ENCODE measurements at places on chromosomes 1 and 21.

DNA sequence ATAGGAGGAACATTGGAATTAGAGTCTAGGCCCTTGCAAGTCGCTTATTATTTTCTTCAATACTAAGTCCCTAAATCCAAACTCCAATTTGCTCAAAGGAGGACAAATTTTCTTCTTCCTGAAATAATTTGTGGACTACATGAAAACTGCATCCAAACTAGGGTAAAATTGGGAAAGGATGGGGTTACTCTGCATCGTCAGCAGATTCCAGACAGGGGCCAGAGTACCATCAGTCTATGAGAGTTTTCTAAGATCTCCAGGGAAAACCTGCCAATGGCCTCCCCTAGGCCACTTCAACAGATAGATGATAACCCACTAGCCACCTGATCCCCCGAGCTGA is 508 bp downstream of the HEYL start:
- DNase-seq = no peak

- no peak for DNase-seq
Measured at GRCh38 chr1:237677979-237678378, 212.7 kb downstream of the ZP4 start.

DNA sequence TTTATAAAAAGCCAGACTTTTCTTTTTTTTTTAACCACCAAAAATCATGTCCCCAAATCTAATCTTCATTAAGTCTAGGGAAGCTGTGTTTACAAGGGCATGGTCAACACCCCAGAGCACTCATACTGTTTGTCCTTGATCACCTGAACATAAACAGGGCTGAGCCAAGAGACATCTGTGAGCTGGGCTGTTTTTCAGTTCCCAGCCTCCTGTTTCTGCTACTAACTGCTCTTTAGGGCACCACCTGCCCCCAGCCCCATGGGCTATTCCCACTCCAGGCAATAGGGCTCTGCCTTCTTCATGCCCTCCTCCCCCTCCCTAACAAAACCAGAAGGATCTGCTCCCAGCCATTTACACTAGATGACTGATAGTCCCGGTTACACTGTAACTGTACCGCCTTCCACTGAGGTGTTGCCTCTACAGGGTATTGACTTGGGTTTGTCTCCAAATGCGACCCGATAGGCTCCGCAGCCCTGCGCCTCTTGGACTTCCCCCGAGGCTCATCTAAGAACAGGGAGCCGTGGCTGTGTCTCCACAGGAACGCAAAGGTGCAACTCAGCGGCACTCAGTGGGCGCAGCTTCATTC is 11.7 kb upstream of the SLC26A9 start:
- no peak for DNase-seq

DNA sequence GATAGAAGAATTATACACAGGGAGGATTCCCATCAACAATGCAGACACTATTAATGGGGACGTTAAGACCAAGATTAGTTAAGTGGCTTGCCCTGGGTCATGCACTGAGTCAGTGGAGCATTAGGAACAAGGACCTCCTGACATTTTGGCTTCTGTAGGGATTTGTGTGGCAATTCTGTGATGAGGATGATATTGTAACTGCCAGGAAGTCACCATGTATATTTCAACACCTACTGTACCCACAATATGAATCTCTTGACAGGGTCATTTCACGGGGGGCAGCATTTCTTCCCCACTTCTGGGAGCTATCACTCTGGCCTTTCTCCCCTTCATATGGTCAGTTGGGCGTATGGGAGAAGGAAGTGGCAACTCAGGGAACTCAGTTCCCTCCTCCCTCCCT is 134.9 kb downstream of the RUNX1 start:
- no peak for DNase-seq

DNA sequence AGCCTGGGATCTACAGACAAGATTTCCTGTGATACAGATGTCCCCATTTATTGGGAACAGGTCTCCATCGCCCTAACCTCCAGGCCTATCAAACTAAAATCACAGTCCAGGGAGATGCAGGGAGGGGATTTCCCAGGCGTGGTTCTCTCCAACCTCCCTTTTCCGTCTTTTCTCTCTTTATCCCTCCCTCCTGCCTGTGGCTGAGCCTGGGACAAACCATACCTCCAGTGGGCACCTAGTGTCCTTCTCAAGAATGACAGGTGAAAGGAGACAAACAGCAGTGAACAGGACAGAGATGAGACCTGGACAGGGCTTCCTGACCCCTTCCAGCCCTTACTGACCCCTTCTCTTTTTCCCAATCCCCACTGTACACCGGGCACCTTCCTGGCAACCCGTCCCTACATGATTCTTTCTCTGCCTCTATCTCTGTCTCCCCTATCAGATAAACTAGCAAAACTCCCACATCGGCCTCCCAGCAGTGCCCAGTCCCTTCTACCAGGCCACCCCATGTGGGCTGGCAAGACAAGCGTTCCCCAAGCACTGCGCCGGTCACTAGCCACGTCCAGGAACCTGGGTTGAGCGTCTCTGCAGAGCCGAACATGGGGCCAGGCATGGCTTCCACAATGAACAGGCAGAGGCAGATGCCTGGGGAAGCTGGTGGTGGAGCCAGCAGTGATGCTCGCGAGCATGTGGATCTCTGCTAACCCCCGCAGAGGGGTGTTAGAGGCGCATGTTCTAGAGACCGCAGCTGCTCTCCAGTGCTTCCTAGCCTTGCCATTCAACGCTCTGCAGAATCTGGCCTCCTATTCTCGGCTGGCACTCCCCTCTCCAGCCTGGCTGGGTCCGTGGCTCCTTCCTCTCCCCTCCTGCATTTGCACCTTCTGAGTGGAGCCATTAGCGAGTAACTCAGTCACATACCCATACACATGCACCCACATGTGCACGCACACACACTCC is 54.7 kb downstream of the ELK4 start:
- no peak for DNase-seq

DNA sequence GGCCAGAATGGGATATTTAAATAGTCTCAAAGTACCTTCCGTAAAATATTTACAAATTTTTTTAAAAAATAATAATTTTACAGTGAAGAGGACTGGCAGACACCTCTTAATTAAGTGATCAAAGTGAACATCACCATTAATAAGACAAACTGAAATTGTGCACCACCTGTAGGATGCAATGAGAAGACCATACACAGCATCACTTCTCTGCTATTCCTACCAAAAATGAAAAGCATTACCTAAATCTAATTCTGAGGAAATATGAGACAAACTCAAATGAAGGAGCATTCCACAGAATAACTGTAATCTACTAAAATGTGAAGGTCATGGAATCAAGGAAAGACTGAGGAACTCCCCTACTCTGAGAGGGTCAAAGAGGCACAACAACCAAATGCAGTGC is 68.2 kb upstream of the PRDX6 start:
- no peak for DNase-seq

DNA sequence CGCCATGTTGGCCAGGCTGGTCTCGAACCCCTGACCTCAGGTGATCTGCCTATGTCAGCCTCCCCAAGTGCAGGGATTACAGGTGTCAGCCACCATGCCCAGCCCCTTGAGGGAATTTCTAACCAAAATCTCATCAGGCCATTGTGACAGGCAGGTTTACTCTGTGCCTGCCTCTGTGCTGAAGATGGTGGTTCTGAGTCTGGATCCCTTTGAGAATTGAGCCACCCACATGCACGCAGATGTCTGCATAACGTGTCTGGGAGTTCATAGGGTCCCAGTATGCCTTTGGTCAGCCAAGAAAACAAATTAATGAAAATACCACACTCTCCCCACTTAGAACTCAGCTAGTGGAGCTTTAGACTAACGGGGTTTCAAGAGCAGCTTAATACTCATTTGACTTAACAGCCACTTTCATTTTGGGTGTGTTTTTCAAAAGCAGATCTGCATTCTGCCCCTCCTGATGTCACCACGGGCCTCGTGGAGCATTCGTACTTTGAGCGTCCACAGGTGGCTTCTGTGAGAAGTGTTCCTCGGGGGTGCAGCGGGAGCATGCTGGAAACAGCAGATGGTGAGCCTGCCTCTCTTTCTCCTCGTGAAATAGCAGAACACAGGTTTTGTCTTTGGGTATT is 45.3 kb downstream of the DIP2A start:
- no peak for DNase-seq

DNA sequence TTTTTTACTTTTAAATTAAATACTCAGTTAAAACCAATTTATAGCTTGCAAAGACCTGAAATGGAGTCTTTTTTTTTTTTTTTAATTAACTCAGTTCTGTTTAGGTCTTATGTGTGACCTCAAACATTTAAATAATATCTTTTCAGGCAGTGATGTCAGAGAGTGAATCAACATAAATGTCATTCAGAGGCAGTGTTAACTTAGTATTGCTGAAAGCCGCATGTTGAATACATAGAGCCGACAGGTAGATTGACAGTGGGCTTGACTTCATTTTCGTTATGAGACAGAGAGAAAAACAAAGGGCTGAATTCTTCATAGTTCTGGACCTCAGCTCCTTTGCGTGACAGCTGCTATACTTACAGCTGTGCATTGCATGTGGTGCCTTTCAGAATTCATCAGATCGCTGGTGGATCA is 51.5 kb downstream of the PRDM2 start:
- no peak for DNase-seq

DNA sequence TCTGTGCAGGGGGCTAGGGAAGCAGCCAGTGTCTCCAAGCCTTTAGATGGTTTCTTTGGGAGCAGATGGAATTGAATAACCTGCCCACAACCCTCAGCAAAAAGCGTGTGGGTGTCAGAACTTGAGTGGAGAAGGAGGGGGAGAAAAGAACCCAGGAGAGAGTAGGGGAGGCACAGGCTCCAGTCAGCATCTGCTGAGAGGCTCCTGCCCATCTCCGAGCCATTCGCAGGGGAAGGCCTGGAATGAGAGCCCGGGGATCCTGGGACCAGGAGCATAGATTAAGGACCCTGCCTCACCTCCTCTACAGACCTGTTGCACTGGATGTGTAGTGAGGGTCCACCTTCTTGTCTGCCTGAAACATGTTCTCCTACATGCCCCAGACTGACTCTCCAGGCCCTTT is 16.3 kb downstream of the TMEM81 start:
- DNase-seq = no peak

DNA sequence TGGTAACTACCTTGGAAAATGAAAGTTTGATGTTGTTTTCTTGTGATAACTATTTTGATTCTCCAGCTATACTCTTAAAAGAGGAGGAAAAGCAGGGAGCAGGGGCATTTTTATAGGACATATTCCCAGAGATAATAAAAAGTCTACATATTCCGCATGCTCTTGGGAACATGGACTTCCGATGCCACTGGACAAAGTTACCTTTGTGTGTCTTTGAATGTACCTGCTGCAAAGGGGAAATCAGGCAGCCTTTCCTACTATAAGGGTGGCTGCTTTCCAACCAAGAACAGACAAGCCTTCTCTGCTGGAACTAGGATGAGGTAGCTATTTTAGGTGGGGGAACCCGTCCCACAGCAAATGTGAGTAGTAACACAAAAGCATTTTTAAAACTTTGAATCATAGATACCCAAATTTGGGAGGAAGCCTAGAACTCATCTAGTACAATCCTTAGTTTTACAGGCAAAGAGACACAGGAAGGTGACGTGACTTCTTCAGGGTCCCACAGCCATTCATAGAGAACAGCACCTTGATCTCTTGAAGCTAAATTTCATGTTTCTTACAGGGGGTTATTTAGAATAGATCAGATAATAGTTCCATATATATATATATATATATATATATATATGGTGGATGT is 179.9 kb downstream of the FASLG start:
- no peak for DNase-seq
